Endothelial cell of coronary artery (primary cell): ENCODE measurements at places on chromosomes 6 and 20. TPM values are rescaled to one million over a fixed set of nuclear protein-coding genes. Genes with fewer than 3 reads are reported as not detected.

Gene KHDC1
- 0.72 and 0.85 TPM in 2 replicates for total RNA-seq

Gene AGPAT4
- total RNA-seq, result 7.3 and 8.5 TPM in 2 replicates

Gene ATG5
- 57.8 and 61.9 TPM in 2 replicates for total RNA-seq

Gene GCNT2
- total RNA-seq, result 3.0 and 7.2 TPM in 2 replicates

Gene OTOR
- not detected in 2 replicates for total RNA-seq

Gene COQ3
- total RNA-seq, result 3.0 and 4.8 TPM in 2 replicates

Gene SCRT2
- not detected in 2 replicates for total RNA-seq

Gene COL12A1
- total RNA-seq, result 9.0 and 26.4 TPM in 2 replicates

Gene PCK1
- total RNA-seq, result not detected in 2 replicates

Gene TCP11
- total RNA-seq, result 0.09 TPM in 1 of 2 replicates, not detected in the other

Gene ZC2HC1B
- total RNA-seq, result not detected in 2 replicates
